ENCODE measurements at places on chromosomes 2 and 18. TPM values are rescaled to one million over a fixed set of nuclear protein-coding genes. Genes with fewer than 3 reads are reported as not detected.

The CIDEA gene
- not detected for total RNA-seq

The DPP4 gene
- 101 TPM for total RNA-seq

The SGO2 gene
- total RNA-seq, result 4.3 TPM

The CTAGE1 gene
- total RNA-seq, result not detected

The LOXHD1 gene
- 0.05 TPM for total RNA-seq

The SLC39A6 gene
- 49.5 TPM for total RNA-seq

The PJVK gene
- 1.9 TPM for total RNA-seq

The ILKAP gene
- 16.0 TPM for total RNA-seq

The C2orf42 gene
- 13.5 TPM for total RNA-seq

The FN1 gene
- total RNA-seq, result 86,957 TPM

The LPIN2 gene
- 25.6 TPM for total RNA-seq

The ANO7 gene
- 1.00 TPM for total RNA-seq

The ZNF532 gene
- total RNA-seq, result 46.1 TPM

The PLEKHH2 gene
- total RNA-seq, result 1.8 TPM

The SERPINB12 gene
- total RNA-seq, result not detected

The PROM2 gene
- 0.25 TPM for total RNA-seq

The TACR1 gene
- total RNA-seq, result 0.44 TPM

The CTLA4 gene
- 0.78 TPM for total RNA-seq

The SRD5A2 gene
- not detected for total RNA-seq

The IL1R2 gene
- 4.0 TPM for total RNA-seq

The ZNF804A gene
- total RNA-seq, result not detected

The COL6A3 gene
- 5,410 TPM for total RNA-seq

The FAP gene
- total RNA-seq, result 21.8 TPM

The LINC00305 gene
- total RNA-seq, result not detected

The DPY30 gene
- total RNA-seq, result 35.3 TPM

The TMEM169 gene
- not detected for total RNA-seq

The MDH1B gene
- total RNA-seq, result 0.64 TPM

The PTPRM gene
- total RNA-seq, result 60.3 TPM

The NOSTRIN gene
- 0.24 TPM for total RNA-seq

The CNDP1 gene
- not detected for total RNA-seq

The KCNK3 gene
- 1.1 TPM for total RNA-seq

The SPATA3 gene
- not detected for total RNA-seq

The RIT2 gene
- not detected for total RNA-seq

The TCF23 gene
- total RNA-seq, result 0.10 TPM

The ACVR1C gene
- total RNA-seq, result 0.06 TPM

The RPS27A gene
- total RNA-seq, result 1,619 TPM

The AQP12A gene
- not detected for total RNA-seq

The PRKAG3 gene
- total RNA-seq, result not detected

The AGXT gene
- not detected for total RNA-seq

The ZNG1B gene
- 13.7 TPM for total RNA-seq

The ABCG8 gene
- total RNA-seq, result not detected

The VIT gene
- total RNA-seq, result 10.0 TPM

The CPS1 gene
- 9.1 TPM for total RNA-seq

The ASB18 gene
- total RNA-seq, result not detected

The CCDC74B gene
- 7.4 TPM for total RNA-seq

The DARS1 gene
- 77.6 TPM for total RNA-seq

The SERPINB11 gene
- not detected for total RNA-seq

The ATP8B1 gene
- 5.4 TPM for total RNA-seq

The DYSF gene
- total RNA-seq, result 7.6 TPM

The GAREM1 gene
- 21.8 TPM for total RNA-seq

The ANKRD30B gene
- total RNA-seq, result not detected

The GKN2 gene
- total RNA-seq, result not detected

The BMP10 gene
- total RNA-seq, result not detected

The NEURL3 gene
- not detected for total RNA-seq
